Cardiac fibroblast (primary cell): ENCODE measurements at places on chromosomes 5 and 9.

DNA sequence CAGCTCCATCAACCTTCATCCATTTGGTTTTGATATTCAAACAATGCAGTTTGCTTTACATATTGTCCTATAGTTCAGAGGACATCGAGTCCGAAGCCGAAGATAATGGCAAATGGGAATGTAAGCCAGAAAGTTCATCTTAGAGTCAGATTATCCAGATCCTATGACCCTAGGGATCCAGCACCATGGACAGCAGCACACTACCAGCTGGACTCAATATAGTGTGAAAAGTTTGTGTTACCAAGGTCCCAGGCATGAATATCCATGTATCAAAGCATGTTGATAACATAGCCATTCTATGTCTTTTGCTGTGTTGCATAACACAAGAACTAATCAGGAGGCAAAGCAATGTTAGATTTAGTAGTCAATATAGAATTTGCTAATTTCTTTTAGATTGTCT is 46.3 kb downstream of the FSTL4 start:
- DNase-seq: peak; percentile 22

- DNase-seq: peak; percentile 55
Measured at GRCh38 chr9:14349447-14350348, 35.8 kb upstream of the NFIB start.

DNA sequence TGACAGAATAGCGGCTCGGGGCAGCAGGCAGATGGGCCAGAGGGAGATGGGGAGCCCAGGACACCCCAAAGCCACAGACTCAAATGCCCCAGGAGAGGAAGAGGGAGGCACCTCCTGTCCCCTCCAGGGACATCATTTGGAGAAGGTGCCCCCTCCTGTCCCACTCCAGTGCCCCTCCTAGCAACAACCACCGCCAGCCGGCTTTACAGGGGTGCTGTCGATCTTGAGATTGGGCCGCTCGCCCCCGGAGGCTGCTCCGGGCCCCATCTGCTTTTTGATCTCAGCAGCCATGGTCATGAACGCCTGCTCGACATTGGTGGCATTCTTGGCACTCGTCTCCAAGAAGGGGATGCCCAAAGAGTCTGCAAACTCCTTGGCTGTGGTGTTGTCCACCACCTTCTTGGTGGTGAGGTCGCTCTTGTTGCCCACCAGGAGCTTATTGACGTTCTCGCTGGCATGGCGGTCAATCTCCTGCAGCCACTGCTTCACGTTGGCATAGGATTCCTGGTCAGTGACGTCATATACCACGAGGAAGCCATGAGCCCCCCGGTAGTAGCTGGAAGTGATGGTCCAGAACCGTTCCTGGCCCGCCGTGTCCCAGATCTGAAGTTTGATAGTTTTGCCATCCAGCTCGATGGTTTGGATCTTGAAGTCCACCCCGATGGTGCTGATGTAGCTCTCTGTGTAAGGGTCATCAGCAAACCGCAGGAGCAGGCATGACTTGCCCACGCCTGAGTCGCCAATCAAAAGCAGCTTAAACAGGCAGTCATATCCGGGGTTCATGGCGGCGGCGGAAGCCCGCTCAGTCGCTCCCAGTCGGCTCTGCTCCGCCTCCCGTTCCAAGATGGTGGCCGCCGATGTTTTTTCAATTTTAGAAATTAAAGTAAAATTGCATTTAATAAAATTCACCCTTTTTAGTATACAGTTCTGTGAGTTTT is 14.0 kb upstream of the FRMPD1 start:
- no peak for DNase-seq

DNA sequence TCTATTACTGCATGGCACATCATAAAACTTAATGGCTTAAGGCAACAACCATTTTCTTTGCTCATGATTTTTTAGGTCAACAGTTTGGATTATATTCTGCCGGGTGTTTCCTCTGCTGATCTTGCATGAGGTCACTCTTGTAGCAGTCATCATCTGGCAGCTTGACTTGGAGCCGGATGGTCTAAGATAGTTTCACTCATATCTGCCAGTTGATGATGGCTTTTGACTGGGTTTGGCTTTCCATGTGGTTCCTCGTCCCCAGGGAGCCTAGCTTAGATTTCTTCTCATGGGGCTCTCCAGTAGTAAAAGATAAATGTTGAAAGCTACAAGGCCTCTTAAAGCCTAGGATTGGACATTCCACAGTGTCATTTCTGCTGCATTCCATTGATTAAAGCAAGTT is 27.4 kb downstream of the LNPEP start:
- DNase-seq: peak; percentile 91

DNA sequence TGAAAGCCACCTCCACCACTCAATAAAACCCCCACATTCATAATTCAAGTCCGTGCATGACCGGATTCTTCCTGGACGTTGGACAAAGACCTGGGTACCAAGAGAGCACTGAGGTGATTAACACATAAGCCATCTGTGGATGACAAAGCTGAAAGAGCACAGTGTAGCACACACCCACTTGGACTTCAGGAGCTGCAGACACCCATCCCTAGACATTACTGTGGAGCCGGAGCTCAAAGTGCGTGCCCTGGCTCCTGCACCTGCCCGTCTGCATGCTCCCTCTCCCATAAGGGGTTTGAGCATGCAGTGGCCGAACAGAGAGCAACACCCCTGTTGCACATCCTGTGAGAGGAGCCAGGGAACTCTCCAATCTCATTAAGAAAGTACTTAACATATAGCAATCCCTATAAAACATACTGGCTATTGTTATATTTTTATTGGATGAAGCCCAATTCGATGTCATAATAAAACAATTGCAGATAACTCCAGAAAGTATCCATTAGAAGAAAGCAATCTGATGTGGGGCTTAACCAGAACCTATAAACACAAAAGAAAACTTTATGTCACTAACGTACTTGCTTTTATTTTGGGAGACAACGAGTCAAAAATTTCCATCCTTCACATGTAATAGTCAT is 1174.2 kb upstream of the C9orf72 start:
- no peak for DNase-seq

DNA sequence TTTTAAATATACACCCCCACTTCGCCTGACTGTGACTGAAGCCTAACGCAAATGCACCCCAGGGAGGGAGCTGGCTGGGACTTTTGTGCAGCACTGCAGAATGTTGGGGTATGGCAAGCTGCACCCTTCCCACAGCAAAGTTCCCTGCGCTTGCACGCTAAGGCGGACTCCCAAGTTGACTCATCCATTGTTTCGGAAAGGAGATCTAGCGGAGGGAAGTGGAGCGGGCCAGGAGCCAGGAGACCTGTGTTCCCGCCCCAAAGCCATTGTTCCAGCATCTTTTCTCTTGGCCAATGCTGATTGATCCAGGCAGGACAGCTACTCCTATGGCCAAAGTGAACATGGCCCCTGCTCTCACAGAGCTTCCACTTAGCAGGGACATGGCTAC is 202.9 kb downstream of the AOPEP start:
- DNase-seq: peak; percentile 97

DNA sequence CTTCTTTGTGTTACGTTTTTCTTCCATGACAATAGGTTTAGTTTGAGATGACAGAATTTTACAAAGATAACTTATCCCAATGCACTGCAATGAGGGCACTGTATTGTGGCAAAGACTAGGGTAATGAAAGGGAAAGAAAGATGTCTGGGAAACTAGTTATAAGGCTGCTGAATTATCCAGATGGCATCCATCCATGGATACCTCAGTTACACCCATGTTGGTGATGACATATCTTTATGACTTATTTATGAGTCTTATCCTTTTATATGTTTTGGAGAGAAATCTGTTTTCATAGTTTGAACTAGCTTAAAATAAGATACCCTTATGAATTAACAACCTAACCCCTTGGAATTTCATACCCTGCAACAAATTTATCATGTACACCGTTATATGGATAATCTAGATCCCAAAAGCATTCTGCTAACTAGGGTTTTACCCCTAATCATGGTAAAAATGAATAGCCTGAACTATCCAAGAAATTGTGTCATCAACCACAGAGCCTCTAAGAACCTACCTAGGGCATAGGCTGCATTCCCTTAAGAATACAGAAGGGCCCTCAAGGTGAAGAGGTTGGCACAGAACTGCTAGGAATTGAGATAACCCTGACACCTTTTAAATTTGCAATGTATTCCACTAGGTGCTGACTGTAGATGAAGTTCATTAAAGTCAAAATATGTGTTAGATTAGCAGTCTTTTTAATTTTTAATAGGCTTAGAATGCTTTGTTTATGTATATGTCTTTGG is 49.5 kb upstream of the RORB start:
- DNase-seq: no peak

DNA sequence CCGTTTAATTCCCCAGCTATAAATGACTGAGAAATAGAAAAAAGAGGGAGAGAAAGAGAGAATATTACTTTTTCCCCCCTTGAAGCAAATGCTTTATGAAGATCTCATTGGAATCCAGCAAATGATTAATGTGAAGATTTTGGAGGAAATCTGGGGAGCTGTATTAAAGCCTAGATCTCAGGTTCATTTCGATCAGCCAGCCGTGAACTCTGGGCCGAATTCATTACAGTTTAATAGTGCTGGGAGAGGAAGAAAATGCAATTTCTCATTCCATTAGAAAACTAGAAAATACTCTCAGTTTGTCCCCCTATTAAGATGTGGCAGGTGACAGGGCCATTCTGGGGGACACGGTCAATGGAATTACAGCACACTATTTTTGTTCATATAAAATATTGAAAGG is 4.8 kb downstream of the OTP start:
- no peak for DNase-seq

GRCh38 chr5:34474573-34475021 is 181.5 kb upstream of the RAI14 start:
- DNase-seq: peak; percentile 81

- DNase-seq: no peak
Measured at GRCh38 chr5:135058331-135058732, 24.3 kb upstream of the PITX1 start.

GRCh38 chr5:51033215-51033614 is 350.0 kb upstream of the ISL1 start:
- DNase-seq: no peak

DNA sequence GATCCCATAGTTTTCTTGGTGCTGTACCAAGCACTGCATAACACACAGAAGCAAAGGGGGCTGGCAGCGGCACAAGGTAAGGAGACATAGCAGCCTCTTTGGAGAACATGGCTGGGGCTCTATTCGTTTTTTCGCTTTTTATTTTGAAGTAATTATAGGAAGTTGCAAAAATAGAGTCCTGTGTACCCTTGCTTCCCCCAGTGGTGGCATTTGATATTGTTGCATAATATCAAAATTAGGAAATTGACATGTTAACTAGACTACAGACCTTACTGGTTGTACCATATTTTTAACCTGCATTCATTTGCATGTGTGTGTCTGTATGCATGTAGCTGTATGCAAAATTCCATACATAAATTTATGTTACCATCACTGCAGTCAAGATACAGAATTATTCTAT is 6.6 kb upstream of the UBQLN1 start:
- DNase-seq: no peak
